ENCODE measurements at places on chromosomes 7 and 10. TPM values are rescaled to one million over a fixed set of nuclear protein-coding genes. Genes with fewer than 3 reads are reported as not detected.

DNA sequence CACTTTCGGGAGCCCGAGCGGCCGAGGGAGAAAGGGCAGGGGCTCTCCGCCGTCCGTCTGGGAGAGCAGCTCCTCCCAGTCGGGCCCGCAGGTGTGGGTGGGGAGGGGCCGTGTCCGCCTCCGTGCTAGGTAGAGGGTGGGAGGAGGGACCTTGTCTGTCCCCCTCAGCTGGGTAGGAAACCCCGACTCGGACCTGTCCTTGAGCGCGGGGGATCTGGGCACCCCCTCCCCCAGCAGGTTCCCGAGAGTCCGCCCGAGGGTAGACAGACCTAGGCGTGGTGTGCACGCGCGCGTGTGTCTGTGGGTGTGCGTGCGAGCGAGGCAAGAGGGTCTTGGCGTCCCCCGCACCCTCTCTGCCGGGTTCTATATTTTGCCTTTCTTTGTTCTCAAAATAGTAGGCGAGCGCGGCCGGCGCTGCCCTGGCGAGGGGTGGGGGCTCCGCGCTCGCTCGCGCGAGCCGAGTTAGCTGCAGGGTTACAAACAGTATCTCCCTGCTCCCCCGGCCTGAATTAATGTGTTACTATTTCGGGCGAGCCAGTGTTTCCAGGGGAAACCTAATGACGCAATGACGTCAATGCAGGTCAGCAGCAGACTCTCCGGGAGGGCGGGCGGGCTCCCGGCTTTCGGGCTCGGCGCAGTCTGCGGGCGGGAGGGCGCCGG lies 73.9 kb upstream of the LEP start:
- H3K36me3 ChIP-seq = no peaks in the 10 kb centered on the region
- H3K27ac ChIP-seq = no peak overlapping the region
- H3K4me1 ChIP-seq = no peaks in the 10 kb centered on the region
- H3K4me3 ChIP-seq = peak overlapping the region; percentile 38
- H3K27me3 ChIP-seq = peaks cover 39% of the 10 kb centered on the region

DNA sequence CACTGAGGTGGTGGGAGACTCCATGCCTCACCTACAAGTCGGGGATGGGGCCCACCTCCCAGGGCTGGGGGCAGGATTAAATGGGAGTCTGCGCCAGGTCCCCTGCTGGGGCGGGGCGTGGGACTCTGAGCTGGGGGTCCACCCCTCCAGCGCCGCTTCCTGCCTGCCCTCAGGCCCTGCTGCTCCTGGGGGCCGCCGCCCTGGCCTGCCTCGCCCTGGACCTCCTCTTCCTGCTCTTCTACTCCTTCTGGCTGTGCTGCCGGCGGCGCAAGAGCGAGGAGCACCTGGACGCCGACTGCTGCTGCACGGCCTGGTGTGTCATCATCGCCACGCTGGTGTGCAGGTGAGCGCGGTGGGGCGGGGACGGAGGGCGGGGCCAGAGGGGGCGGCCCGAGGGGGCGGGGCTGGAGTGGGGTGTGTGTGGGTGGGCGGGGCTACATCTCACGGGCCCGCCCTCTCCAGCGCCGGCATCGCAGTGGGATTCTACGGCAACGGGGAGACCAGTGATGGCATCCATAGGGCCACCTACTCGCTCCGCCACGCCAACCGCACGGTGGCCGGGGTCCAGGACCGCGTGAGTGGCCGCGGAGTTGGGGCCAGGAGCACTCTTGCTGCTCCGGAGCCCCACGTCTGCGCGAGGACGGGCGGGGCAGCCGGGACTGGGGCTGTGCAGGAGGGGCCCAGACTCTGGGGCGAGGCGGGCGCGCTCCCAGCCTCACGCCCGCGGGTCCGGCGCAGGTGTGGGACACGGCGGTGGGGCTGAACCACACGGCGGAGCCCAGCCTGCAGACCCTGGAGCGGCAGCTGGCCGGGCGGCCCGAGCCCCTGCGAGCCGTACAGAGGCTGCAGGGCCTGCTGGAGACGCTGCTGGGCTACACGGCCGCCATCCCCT lies 15.1 kb downstream of the TTYH3 start:
- H3K4me1 ChIP-seq = peaks cover 13% of the 10 kb centered on the region
- no peak overlapping the region for H3K27ac ChIP-seq
- no peak for DNase-seq
- no peaks in the 10 kb centered on the region for H3K27me3 ChIP-seq
- H3K36me3 ChIP-seq = no peaks in the 10 kb centered on the region

ELN gene
- total RNA-seq = 0.10 TPM

NAT16 gene
- total RNA-seq = not detected

LRRTM3 gene
- total RNA-seq = not detected

HOXA7 gene
- total RNA-seq = 0.20 TPM

PRSS37 gene
- not detected for total RNA-seq

UPK3B gene
- 1.6 TPM for total RNA-seq
